COLO829 (cell line): ENCODE measurements at places on chromosomes 3 and 15.

- no peak for DNase-seq
Measured at GRCh38 chr3:16377196-16377595, 112.2 kb downstream of the OXNAD1 start.

GRCh38 chr3:196049653-196050052, 32.2 kb downstream of the TFRC start:
- DNase-seq = no peak

DNA sequence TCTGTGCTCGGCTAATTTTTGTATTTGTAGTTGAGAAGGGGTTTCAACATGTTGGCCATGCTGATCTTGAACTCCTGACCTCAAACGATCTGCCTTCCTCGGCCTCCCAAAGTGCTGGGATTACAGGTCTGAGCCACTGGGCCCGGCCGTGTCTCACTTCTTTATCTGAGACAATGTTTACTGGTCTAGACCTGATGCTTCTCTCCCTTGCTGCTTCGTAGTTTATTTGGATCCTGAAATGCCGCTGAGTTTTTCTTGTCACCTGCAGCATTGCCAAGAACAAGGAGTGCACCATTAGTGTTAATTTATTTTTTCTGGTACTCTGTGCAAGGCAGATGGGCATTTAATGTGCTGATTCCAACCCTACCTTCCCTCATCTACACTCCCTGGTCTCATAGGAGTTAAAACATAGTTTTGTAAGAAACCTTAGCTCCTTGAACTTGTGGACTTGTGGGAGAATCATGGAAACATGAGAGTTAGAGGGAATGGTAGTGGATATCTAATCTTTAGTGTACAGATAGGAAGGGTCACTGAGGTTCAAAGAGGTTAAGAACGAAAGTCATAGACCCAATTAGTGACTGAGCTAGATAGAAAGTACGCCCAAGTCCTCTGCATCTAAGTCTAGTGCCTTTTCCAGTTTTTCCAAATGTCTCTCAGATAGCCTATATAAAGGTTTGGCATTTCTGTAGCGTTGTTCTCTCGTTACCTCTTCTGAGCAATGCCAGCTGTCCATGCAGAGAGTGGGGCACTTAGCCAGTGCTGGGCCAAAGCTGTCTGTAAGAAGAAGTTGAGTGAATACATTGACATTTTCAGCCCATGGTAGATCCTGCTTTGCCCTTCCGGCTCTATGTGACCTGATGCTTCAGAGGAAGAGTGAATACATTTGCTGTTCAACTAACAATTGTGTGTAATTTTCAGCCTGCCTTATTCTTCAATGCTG, 244.1 kb downstream of the LPP start:
- DNase-seq = no peak

- no peak for DNase-seq
Measured at GRCh38 chr15:25689592-25689991, 173.5 kb downstream of the ATP10A start.
